ENCODE measurements at places on chromosomes 5 and 9.

DNA sequence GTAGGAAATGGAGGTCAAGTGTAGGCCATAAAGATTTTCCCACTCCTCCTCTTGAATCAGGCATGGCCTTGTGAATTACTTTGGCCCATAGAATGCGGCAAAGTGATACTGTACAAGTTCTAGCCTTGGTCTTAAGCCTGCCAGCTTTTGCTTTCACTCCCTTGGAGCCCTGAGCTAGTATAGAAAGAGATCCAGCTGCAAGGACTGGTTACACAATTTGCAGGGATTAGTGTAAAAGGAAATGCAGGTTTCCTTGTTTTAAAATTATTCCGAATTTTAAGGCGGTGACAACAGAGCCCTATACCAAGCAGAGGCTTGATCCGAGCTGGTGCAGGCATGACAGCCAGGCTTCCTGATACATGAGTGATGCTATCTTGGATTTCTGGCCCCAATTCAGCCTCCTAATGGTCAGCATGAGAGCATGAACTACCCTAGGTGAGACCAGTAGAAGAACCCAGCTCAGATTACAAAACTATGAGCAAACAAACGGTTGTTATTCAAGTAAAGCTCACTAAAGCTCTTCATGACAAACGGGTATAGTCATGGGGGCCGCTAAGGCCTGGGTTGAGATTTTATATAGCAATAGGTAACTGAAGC lies 257.9 kb downstream of the DOCK8 start:
- no peak for DNase-seq

GRCh38 chr9:38362852-38363588 lies 29.5 kb upstream of the ALDH1B1 start:
- peak; percentile 88 for DNase-seq

DNA sequence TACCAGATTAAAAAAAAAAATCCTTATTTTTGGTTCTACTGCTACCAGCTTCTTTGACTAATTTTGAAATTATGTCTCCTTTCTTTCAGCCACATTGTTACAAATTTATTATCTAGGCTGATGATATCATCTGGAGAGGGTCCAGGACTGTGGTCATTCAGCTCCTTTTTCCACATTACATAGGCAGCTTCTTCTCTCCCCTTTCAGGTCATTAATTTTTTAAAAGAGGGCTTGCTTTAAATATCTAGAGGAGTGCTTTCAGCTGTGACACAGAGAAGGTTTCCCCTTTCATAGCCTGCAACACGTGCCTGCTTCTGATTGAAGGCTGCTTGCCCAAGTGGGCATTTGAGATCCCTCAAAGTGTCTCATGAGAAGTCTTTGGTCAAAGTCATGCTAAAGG lies 155.7 kb upstream of the PAPPA start:
- peak; percentile 91 for DNase-seq

DNA sequence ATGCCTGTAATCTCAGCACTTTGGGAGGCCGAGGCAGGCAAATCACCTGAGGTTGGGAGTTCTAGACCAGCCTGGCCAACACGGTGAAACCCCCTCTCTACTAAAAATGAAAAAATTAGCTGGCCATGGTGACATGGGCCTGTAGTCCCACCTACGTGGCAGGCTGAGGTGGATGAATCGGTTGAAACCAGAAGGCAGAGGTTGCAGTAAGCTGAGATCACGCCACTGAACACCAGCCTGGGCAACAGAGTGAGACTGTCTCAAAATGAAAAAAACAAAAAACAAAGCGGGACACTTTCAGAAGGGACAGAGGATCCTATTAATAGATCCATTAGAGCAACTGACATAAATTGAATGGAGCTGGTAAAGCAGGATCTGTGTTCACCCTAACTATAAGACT lies 89.6 kb upstream of the SGCD start:
- DNase-seq = no peak

GRCh38 chr5:178667688-178668087 lies 40.8 kb upstream of the CLK4 start:
- no peak for DNase-seq

DNA sequence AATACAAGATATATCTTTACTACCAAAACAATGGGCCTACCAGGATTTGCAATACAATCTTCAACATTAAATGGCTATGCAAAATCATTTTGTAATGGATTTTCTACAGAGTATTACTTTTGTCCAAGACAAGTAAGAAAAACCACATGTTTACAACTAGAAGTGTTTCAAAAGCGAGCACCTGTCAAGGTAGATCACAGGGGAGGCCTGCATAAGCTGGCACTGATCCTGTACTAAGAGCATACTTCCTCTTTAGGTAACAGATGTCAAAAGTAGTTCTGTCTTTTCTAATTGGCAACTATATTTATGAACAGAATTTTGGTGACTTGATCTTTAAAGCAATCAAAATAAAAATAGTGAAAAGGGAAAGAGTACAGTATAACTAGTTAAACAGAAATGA lies 249.0 kb downstream of the MLLT3 start:
- no peak for DNase-seq
